ENCODE measurements at places on chromosomes 5 and 9.

DNA sequence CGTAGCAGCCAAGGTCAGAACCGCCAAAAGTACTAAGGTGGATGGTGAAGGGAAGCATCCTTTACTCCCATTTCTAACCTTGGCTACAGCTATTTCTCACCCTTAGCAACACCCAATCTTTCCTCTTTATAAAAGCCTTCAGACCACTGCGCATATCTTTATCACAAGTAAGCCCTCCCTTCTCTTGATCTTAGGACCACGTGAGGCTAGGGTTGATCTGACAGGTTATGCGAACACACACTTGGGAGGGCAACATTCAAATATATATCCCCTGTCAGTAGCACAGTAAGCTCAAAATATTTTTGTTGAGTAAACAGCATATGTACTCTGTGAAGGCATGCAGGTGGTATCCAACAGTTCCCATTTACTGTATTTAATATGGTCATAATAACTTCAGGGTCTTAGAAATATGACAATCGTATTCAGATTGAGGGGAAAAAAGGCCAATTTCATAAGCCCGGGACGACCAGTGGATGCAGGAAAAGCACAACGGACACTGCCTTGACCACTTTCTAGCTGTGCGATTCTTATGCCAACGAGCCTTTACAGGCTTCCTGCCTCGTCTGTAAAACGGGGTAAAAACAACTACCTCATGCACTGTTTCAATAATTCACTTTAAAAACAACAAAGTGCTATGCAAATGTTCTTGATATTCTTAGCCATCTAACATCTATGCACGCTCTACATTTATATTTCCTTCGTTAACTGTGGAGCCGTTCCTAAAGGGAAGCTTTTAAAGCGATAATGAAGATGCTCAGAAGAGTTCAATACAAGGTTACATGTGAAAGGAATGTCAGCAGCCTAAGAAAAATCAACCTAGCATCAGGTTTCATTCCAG lies 1.3 kb downstream of the ARSB start:
- DNase-seq = no peak

DNA sequence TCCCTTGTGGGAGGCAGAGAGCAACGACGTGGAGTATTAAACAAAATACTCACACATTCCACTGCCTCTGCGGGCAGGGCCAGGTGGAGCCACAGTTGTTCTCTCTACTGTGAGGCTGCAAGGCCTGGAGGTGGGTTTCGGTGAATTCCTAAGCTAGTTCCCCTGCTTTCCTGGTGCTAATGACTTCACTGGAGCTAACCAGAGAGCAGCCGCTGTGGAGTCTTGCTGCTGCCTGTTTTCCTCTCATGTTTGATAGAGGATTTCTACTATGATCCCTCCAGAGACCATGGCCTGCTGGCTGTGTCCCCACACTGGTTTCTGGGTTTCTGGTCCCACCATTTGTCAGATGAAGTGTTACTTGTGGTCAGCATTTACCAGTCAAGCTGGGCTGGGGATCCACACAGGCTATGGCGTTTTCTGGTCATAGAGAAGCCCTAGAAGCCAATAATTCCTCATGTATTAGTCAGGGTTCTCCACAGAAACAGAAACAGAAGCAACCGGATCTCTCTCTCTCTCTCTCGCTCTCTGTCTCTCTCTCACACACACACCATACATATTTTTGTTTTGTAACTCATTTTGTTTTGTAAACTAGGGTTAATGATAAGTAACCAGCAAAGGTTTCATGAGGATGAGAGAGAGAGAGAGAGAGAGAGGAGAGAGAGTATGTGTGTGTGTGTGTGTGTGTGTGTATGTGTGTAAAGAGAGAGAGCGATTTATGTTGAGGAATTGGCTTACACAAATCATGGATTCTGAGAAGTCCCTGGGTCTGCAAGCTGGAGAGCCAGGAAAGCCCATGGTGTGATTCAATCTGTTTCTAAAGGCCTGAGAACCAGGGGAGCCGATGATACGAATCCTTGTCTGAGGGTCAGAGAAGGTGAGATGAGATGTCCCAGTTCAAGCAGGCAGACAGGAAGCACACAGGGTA lies 403.0 kb downstream of the GADD45G start:
- no peak for DNase-seq

- DNase-seq = no peak
These were observed 737.9 kb upstream of the ZNF608 start for GRCh38 chr5:125484272-125484741.

- no peak for DNase-seq
These were observed 35.4 kb downstream of the SEMA6A start for GRCh38 chr5:116539222-116539621.

DNA sequence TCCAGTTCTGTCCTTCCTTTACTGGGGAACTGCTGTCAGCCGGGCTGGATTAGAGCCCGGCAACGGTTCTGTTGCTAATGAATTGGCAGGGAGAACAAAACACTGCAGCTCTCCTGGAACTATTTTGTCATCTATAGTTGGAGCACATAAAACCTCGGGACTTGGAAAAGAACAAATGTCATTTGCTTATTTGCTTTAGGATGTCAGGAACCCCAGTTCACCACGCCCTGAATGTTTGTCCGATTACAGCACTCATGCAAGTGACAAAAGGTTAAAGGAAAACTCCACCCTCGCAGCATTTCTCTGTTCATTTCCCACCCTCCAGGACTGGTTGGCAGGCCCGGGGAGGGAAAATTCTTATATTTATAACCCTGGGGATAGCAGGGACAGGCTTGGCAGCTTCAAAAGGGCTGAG lies 66.4 kb upstream of the PLPP1 start:
- no peak for DNase-seq

All from activated naive CD4-positive, alpha-beta T cell treated with Interleukin-2 at 50 U/mL for 16 hours (primary cell).